Ascending aorta (tissue), 2 donors: ENCODE measurements at places on chromosomes 2 and 18. TPM values are rescaled to one million over a fixed set of nuclear protein-coding genes. Genes with fewer than 3 reads are reported as not detected.

GRCh38 chr2:16261791-16262190 is 321.4 kb downstream of the MYCN start:
- no peak for DNase-seq

Gene FHOD3
- 12.7 TPM for total RNA-seq

- DNase-seq, result no peak
These were observed 1045.1 kb upstream of the POU3F3 start for GRCh38 chr2:103808814-103809213.

DNA sequence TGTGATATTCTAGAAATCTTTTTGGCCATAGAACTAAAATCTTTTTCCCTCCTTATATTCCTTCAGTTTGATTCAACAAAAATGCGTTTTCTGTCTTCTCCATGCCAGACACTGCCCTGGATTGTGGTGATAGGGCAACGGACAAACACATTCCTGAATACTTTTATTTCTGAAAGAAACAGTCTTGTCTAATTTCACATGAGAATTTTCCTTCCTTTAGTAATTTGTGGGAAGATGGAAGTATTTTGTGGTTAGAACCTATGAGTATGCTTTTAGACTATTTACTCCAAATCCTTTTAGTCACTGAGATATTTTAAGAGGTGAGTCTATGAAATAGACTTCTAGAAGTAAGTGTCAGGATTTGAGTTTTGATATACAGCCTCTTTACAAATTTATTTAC is 49.6 kb downstream of the COL5A2 start:
- no peak for DNase-seq

GRCh38 chr18:48163738-48164115 is 233.3 kb upstream of the SMAD2 start:
- DNase-seq, result no peak

DNA sequence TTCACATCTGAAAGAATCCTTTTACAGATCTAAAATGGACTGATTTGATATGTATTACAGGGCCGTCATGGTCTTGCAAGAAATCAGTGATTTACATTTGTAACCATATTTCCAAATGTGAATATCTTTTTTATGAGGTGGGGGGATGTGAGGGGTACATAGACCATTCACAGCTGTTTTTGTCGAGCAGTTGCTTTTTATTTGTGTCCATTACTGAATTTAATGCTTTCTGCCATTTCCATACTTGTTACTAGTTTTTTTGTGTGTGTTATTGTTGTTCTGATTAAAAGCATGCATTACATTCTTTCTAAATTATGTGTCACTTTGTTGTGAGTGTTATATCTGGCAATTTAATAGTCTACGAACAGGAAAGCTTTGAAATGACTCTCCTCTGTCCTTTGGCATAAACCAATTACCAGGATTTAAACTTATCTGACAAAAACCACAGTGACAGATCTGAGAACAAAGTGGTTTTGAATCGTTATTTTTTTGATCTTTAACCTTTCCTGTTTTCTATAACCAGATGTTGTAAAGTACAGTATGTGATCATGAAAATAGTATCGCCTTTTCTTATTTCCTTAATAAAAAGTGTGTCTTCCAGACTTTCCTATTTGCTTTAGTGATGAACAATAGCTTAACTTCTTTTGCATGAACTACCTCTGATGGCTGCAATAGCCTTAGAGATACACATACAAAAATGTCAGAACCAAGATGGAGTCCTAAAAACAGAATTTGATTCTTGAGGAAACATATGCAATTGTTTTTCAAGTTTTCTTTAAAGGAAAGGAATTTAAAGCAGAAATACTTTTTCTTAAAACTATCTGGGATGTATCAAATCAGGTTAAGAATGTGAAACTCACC is 354.2 kb upstream of the ACVR2A start:
- DNase-seq, result no peak

Gene DYSF
- total RNA-seq, result 58.3 TPM

Gene DLX1
- total RNA-seq, result not detected

- no peak for DNase-seq
These were observed 124.5 kb downstream of the DCDC2C start for GRCh38 chr2:3827673-3828575.

DNA sequence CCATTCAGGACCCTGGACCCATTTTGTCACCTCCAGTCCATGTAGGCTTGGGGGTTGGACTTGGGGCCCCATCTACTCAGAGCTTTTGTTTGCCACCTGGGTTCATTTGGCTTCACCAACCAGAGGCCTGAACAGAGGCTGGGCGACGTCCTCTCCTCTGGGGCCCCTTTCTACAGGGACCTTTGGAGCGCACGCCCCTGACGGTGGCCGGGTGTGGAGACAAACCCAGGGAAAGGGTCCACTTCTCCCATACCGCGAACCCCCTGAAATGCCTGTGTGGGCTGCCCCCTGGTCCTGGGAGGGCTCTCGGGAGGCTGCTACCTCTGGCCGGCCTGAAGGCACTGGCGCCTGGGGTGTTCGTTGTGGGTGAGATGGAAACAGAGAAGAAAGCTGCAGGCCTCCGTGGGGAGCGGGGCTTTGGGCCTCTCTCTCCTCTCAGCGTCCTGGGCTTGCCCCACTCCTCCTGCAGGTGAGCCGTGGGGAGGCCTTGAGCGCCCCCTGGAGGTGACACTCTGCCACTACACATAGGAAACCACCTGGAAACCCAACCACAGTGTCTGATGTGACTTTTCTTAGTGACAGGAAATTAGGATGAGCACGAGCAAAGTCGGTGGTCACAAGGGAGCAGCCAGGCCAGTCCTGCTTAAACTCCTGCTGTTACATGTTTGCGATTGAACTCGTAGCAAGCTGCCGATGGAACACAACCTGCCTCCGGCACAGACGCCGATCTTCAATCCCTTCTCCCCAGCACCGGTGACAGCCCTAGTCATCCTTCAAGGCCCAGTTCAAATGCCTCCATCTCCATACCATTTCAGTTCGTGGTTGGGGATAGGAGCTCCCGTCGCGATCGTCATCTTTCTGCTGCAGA is 12.0 kb upstream of the NTSR2 start:
- no peak for DNase-seq

DNA sequence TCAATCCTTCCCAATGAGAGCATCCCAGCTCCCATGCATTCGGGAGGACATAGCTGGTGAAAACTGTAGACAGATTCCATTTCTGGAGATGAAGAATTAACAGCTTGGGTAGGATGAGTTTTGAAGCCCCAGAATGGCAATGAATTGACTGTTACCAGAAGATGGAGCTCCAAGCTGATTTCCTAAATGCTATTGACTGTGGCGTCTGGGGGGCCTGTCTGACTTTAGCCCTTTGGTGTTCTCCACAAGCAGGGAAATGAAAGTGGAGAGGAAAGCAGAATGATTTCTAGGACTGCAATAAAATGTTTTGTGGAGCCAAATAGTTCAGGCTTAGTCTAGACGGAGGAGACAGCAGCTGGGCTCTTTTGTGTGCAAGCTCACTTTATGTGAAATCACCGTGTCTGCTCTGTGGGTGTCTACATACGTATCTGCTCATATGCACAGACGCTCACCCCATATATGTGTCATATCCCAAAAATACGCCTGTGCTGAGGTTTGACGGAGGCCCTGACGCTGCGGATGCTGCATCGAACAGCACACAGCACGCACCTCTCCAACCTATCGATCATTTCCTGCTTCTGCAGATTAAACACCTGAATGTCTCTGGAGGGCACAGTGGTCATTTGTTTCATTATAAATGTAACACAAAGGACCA is 166.4 kb upstream of the PXDN start:
- DNase-seq, result no peak

Gene ATP6V1B1
- not detected for total RNA-seq

Gene MOGAT1
- total RNA-seq, result not detected

Gene TWSG1
- total RNA-seq, result 25.0 TPM

GRCh38 chr2:128798502-128799283 is 480.0 kb upstream of the HS6ST1 start:
- no peak for DNase-seq

- DNase-seq, result no peak
These were observed 72.9 kb downstream of the XRCC5 start for GRCh38 chr2:216181953-216182461.

Gene C1QL2
- total RNA-seq, result 11.6 TPM

- DNase-seq, result no peak
These were observed 147.4 kb downstream of the CERS6 start for GRCh38 chr2:168603439-168603961.

Gene ANKRD30BL
- total RNA-seq, result not detected

DNA sequence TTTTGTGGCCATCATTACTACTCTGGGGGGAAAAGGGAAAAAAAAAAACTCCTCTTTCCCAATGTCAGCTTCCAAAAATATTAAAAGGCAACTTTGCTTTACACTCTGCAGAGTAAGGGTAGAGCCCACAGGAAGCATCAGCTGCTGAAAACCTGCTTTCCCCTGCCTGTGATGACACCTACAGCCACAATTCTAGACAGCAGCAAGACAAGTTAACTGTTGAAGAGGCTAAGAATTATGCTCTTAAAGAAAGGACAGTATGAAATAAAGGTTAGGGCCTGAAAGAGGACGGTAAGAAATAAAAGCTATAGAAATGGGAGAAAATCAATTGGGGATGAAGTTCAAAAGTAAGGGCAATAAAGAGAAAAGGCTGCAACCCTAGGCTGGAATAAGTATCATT is 3.0 kb downstream of the PDE11A start:
- no peak for DNase-seq

DNA sequence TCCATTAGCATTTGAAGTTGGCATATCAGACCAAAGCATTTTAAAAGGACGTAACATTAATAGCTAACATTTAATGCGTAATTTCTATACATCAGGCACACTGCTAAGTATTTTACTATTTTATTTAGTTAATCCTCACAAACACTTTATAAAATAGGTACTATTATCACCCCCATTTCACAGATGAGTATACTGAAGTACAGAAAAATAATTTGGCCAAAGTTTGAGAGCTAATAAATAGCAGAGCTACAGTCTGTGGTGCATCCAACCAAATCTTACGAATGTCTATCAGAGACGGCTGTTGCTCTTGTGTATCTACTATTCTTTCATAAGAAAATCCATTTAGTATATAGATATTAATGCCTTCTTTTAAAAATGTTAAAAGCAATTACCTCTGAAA is 11.9 kb downstream of the TYW5 start:
- DNase-seq, result no peak

GRCh38 chr2:233699424-233700027 is 6.8 kb downstream of the UGT1A6 start:
- no peak for DNase-seq

GRCh38 chr2:138333677-138334076 is 167.9 kb upstream of the SPOPL start:
- DNase-seq, result no peak

DNA sequence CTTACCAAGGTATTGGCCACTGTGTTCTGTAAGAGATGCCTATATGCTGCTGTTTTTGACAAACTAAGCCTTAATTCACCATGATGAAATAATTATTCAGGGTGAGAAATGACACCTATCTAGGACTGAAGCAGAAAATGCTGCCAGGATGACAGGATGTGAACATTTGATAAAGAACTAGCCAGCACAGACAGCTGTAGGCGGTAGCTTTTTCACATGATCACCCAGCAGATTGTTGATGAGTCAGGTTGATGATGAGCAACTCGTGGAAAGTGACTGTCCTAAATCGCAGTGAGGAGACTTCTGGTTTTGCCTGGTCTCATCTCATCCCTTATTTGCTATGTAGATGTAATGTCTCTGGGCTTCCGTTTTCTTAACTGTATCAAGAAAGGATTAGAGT is 144.1 kb downstream of the PRPF40A start:
- no peak for DNase-seq

GRCh38 chr2:203659331-203660049 is 46.9 kb upstream of the CD28 start:
- no peak for DNase-seq

DNA sequence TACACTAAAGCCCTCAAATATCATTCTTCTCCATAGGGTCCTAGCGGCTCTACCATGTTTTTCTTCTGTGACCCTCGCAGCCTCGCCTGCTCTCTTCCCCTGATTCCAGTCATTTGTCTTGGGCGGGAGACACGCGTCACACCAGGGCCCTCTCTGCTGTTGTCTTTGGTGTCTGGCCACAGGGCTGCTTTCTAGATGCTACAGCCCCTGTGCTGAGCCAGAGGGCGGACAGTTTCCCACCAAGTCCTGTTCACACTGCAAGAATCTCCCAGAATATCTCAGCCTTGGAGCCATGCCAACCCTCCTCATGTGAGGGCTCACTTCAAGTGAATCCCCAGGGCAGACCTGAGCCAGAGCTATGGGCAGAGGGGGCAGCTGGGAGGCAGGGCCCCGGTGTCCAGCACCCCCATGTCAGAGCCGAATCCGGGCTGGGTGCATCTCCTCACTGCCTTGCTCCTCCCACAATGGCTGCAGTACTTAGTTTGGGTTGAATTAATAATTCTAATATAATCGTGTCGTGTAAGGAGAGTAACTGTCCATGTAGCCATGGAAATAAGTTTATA is 42.1 kb downstream of the DIPK1C start:
- no peak for DNase-seq

GRCh38 chr18:77119851-77120491 is 12.6 kb downstream of the MBP start:
- DNase-seq, result no peak

- no peak for DNase-seq
These were observed 58.4 kb upstream of the POMC start for GRCh38 chr2:25226827-25227226.

DNA sequence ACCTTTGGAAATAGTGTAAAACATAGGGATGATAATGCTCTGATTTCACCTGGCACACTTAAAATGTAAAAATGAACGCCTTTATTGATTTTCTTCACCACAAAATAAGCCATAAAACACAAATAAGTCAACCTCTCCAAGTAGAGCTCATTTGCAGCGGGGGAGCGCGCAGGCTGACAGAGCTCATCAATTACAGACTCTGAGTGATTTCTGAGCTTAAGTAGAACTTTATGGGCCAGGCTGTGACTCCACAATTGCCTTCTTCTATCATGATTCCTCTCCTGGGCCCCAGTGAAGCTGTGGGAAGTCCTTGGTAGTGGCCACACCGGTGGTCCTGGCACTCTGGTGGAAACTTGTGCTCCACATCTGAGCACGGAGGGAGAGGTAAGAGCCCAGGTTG is 789.0 kb upstream of the RAB6C start:
- DNase-seq, result no peak

DNA sequence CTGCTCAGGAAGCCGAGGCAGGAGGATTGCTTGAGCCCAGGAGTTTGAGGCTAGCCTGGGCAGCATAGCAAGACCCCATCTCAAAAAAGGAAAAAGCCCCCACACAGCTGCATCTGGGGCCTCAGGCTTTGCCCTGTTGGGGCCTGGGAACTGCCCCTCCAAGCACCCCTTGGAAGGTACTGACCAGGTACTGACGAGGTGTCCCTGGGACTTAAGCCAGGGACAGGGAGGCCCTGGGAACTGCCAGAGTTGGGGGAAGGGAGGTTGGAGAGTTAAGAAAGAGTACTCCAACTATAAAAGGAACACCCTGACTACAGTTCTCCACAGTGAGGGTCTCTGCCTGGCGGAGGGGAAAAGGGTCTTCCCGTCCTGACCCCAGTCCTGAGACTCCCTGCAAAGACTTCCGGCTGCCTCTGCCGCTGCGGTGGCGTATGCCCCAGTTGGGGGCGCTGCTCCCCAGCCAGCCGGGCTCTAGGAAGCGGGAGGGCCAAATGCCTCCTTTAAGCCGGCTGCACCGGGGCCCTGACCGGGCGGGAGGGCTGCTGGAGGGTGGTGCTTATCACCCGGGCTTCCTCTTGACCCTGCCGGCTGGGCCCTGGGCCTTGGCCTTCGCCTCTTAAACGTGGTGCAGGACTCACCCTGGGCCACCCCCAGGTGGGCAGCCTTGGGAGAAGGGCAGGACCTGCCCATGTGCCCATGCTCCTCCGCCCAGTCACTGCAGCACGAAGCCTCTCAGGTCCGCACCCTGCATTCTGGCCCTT is 12.8 kb downstream of the SLC30A3 start:
- peak; percentile 73 for DNase-seq

- no peak for DNase-seq
These were observed 13.0 kb upstream of the RMDN2 start for GRCh38 chr2:37912056-37912455.

- DNase-seq, result no peak
These were observed 488.4 kb downstream of the ADCYAP1 start for GRCh38 chr18:1392865-1393734.

Gene INHA
- not detected for total RNA-seq
